Right atrium auricular region (tissue), 2 donors: ENCODE measurements at places on chromosomes 13 and 19. TPM values are rescaled to one million over a fixed set of nuclear protein-coding genes. Genes with fewer than 3 reads are reported as not detected.

The PRKACA gene
- total RNA-seq: 144 TPM

DNA sequence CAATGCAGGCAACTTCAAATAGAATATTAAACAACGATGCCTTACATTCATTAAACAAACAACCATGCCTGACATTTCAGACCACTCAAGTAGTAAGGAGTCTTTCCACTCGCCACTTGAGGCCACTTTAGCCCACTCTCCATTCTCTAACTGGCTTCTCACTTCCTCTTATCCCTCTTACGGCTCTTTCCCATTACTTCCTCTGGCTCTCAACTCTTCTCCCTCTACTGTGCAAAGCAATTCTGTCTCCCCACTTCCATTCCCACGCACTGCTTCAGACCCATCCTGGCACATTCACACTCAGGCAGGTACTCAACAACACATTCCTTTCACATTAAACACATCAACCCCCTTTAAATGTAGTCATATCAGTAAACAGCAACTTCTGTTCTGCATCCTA, 229.8 kb upstream of the IPO5 start:
- no peak for DNase-seq

- DNase-seq: no peak
Observed at GRCh38 chr19:10820173-10820572, 15.8 kb downstream of the TMED1 start.

- DNase-seq: no peak
Observed at GRCh38 chr13:26037302-26037701, 14.5 kb downstream of the SHISA2 start.

The MISP gene
- total RNA-seq: 0.96 TPM

GRCh38 chr13:73521290-73521624, 462.5 kb downstream of the KLF5 start:
- no peak for DNase-seq

The SLC6A16 gene
- total RNA-seq: 0.56 TPM

DNA sequence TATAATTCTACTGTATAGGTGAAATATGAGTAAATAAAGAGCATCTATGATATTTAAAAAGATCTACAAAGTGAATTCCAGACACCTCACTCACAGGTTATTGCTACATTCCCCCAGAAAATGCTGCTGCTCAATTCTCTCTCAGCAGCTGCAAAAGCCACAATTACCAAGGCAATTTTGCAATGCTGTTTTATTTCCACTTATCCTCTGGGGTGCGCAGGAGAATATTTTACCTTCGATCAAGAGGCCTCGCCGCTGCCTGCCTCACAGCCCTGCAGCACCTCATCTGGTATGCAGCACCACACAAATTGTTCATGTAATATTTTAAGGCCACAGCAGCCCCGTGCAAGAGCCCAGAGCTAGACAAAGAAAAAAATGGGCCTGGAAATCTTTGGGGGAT, 333.2 kb downstream of the DNAJC15 start:
- DNase-seq: no peak

The FFAR3 gene
- not detected for total RNA-seq

The RNF126 gene
- 53.3 TPM for total RNA-seq

DNA sequence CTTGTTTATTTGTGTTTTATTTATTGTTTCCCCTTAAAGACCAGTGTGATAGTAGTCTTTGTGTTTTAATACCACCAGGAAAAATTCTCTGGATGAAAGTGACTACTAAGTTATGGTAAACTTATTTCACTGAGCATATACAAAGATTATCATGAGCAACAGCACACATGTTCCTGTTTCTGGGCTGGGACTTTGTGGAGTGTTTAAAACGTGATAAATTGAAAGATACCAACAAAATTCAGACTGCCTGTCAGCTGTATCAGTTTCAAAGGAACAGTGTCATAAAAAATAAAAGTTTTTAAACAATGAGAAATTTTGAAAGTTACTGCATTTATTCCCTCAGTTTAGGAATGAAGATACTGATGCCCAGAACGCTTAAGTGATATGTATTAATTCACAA, 259.4 kb downstream of the DACH1 start:
- DNase-seq: no peak

The GAS6 gene
- 206 TPM for total RNA-seq

The NCAN gene
- total RNA-seq: not detected

DNA sequence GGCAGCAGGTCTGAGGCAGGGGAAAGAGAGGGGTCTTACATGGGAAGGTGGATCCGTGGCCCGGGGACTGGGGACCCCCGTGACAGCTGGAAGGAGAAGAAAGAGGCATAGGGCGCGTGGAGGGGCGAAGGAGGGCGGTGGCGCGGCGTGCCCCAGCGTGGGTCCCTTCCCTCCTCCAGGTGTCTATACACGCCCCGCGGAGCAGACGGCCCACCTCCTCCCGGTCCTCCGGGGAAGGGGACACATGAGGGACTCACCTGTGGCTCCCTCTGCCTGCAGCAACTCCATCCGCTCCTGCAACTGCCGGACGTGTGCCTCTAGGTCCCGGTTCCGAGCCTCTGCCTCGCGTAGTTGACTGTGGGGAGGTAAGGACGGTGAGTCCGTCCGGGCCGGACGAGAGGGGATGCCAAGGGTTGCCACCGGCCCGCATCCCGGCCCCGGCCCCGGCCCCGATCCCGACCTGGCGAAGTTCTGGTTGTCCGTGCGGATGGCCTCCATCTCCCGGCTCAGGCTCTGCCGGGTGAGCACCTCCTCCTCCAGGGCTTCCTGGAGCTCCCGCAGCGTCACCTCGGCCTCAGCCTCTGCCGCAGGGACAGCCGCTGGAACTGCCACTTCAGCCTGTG, 2.4 kb upstream of the SIX5 start:
- no peak for DNase-seq

The PRRG2 gene
- 0.63 TPM for total RNA-seq

DNA sequence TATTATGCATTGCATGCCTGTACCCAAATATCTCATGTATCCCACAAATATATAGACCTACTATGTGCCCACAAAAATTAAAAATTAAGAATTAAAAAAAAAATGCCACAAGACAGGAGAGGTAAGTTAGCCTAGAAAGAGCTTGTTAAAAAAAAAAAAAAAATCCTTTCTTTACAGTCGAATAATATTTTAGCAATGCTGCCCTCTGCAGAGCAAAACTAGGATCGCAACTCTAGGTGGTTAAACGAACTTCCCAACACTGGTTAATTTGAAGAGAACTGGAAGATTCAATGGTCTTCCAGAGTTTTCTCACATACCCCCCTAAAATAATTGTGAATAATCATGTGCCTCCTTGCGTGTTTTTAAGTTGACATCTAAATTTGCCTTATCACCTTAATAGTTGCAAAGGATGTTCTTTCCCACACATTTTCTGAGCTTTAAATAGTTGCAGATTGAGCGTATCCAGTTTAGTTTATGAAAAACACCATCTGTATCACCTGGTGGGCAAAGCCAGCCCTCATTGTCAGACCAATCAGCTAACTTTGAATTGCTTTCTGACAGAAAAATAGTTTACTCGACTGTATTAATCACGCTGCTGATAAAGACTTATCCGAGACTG, 47.4 kb upstream of the RCBTB2 start:
- DNase-seq: peak; percentile 82

GRCh38 chr19:55368701-55369563, 1.3 kb downstream of the IL11 start:
- DNase-seq: no peak

GRCh38 chr13:50192272-50192813, 177.1 kb downstream of the KCNRG start:
- no peak for DNase-seq

DNA sequence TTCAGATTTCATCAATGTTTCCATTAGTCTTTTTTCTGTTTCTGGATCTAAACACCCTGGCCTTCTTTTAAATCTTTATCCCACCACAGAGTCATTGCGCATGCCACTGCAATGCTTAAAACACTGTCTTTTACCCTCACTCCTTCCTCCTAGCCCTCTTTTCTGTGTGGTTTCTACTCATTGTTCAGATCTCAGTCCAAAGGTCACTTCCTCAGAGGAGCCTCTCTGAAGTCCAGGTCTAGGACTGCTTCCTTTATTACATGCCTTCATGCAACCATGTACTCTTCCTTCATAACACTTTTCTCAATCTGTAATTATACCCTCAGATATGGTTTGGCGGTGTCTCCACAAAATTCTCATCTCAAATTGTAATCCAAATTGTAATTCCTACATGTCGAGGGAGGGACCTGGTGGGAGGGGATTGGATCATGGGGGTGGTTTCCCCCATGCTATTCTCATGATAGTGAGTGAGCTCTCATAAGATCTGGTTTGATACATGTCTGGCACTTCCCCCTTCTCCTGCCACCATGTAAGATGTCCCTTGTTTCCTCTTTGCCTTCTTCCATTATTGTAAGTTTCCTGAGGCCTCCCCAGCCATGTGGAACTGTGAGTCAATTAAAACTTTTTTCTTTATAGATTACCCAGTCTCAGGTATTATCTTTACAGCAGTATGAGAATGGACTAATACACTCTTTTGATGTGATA, 808.9 kb downstream of the DIAPH3 start:
- no peak for DNase-seq
